ENCODE measurements at places on chromosomes 13 and 19.

DNA sequence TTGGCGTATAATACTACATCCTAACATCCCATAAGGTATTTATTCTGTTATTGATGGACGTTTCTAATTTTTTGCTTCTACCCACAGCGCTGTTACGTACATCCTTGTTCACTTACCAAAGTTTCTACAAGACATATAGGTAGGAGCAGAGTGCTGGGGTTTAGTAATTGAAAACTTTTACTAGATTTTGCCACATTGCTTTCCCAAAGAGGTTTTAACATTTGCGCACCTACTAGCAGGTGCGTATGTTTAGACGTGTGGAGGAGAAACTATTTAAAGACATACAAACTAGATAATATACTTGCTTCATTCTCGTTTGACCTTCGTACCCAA lies 559 bp upstream of the RPL21 start:
- no peak for DNase-seq

GRCh38 chr13:33089311-33089710 lies 73.1 kb downstream of the KL start:
- DNase-seq, result no peak

- DNase-seq, result no peak
Observed at GRCh38 chr19:4516939-4517300, 1.4 kb downstream of the PLIN4 start.

DNA sequence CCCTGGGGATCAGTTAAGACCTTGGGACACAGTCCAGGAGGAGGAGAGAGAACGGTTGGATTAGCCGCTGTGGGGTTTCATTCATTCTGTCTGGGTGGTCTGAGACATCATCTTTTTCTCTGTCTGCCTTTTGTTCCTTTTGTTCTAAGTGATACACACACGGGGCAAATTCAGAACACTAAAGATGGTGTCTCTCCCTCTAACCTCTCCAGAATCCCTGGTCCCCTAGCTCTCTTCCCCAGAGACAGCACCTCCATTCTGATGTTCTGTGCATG lies 5.0 kb downstream of the BICRA start:
- no peak for DNase-seq

- DNase-seq, result no peak
Observed at GRCh38 chr13:110254151-110254679, 52.7 kb downstream of the COL4A1 start.

DNA sequence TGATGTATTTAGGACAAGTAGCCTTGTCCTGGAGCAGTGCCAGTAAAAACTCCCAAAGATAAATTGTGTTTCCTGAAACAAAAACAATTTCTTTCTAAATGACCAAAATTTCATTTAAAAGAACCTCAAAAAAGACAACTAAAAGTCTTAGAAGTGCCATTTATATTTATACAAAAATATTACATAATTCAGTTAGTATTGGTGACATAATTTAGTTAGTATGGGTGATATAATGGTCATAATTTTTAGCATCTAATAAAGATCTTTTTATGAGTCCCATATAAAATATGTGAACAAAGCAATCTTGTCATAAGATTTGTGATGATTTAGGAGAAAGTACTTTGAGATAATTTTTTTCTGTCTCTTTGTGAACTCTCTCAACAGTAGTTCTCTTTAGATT lies 76.0 kb downstream of the ELF1 start:
- no peak for DNase-seq

DNA sequence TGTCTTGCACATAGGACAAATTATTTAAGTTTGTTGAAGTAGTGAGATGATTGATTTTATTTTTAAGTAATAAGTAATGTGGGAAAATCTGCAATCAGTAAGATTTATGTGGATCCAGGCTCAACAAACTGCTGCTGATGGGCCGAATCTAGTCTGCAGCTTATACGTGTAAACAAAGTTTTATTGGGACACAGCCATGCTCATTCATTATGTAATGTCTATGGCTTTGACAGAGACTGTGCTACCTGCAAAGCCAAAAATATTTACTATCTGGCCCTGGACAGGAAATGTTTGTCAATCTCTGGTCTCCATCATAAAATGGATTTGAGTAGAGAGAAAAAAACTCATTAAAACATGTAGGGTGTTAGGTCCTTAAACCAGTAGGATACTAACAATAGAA lies 728.0 kb downstream of the GPC5 start:
- no peak for DNase-seq

All from WTC11 (cell line).